Endothelial cell (in vitro differentiated cells): ENCODE measurements at places on chromosomes 3 and 15. TPM values are rescaled to one million over a fixed set of nuclear protein-coding genes. Genes with fewer than 3 reads are reported as not detected.
A peak's percentile ranks its signal among the peaks of the same experiment; 100 is the strongest.

DNA sequence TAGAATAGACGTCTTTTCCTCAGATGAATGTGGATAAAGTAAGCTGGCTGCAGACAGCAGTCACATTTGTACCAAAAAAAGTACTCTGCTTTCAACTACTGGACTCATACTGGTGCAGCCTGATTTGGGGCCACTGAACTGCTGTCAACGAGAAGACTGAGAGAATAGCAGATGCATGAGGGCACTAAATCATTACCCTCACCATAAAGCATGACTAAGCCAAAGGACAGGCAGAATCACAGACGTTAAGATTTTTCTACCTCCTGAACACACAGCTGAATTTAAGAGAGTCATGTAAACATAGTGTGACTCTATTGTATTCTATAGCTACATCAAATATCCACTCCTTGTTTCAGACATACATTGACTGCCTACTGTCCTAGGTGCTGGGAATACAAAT is 67.8 kb upstream of the CDAN1 start:
- H3K4me1 ChIP-seq: no peaks in the 10 kb centered on the region
- DNase-seq: no peak
- no peak overlapping the region for H3K4me3 ChIP-seq

DNA sequence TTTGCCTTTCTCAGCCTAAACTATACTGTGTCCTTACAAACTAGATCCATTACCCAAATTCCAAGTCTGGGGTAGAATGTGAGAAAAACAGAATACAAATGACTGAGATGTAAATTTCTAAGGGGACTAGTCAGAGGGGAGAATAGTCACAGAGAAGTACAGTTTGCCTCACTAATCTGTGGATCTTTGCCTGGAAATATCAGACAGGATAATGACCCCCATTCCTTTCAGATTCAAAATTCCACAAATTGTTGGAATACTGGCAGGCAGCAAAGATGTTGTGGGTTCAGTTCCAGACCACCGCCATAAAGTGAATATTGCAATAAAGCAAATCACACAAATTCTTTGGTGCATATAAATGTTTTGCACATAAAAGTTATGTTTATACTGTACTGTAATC is 762.8 kb upstream of the NR2F2 start:
- no peak overlapping the region for H3K4me3 ChIP-seq
- no peaks in the 10 kb centered on the region for H3K36me3 ChIP-seq
- H3K4me1 ChIP-seq: no peaks in the 10 kb centered on the region
- no peaks in the 10 kb centered on the region for H3K27me3 ChIP-seq

- H3K36me3 ChIP-seq: no peaks in the 10 kb centered on the region
- H3K4me3 ChIP-seq: no peak overlapping the region
- peaks cover 18% of the 10 kb centered on the region for H3K4me1 ChIP-seq
These were observed 448.8 kb downstream of the GRM7 start for GRCh38 chr3:7309641-7310102.

DNA sequence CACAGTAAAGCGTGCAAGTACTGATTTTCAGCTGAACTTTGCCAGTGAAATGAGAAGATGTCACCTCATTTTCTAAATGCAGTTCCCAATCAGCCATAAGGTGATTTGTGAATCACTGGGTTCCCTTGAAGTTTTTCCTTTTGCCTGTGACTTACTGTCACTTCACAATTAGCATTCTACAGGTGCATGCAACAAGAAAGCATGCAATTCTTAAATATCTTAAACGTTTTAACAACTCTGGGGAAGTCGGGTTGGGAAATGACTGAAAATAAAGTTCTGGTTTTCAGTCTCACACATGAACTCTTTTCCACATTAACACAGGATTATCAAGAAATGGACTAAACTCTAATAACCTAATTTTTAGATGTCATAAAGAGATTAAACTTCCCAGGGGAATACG is 5.2 kb downstream of the GSK3B start:
- H3K36me3 ChIP-seq: no peaks in the 10 kb centered on the region
- H3K4me3 ChIP-seq: peak overlapping the region; percentile 20
- no peak overlapping the region for H3K27ac ChIP-seq
- no peak for DNase-seq
- H3K27me3 ChIP-seq: no peaks in the 10 kb centered on the region

DNA sequence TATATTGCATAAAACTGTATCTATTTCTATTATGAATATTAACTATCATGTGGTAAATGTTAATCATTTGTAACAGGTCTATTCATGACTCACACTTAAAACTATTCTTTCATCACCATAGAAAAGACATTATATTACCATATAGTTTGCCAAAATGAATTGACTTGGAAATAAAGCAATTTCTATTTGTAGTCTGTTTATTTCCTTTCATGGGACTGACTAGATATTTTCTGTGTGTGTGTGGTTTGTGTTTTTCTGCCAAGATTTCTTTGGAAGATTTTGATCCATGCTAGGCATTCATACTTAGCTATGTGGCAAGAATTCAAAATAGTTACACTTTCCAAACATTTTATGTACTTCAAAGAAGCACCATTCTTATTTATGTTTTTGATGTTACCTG is 522.5 kb upstream of the AGTR1 start:
- no peaks in the 10 kb centered on the region for H3K27me3 ChIP-seq
- H3K27ac ChIP-seq: no peak overlapping the region
- peaks cover 9% of the 10 kb centered on the region for H3K4me1 ChIP-seq
- DNase-seq: no peak

- H3K27me3 ChIP-seq: no peaks in the 10 kb centered on the region
- DNase-seq: no peak
- H3K4me3 ChIP-seq: no peak overlapping the region
- no peaks in the 10 kb centered on the region for H3K36me3 ChIP-seq
- H3K27ac ChIP-seq: no peak overlapping the region
These were observed 78.5 kb downstream of the KBTBD8 start for GRCh38 chr3:67076607-67077006.

DNA sequence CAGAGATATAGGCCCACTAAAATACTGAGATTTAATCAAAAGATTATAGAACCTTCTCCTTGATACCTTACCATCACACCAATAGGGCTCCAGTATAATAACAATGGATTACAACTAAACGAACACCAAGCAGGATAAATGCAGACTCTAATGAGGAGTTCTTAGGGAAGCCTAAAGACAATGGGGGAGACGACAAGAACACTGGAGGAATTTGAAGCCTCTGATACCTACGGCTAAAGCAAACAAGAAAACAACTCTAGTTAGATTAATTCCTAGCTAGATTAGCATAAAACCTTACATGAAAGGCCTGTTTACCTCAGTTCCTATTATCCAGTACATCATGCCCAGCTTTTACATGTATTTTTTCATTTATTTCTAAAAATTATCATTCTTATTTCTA is 35.1 kb downstream of the NGLY1 start:
- no peak overlapping the region for H3K4me3 ChIP-seq
- peaks cover 18% of the 10 kb centered on the region for H3K36me3 ChIP-seq
- H3K27me3 ChIP-seq: peaks cover 2% of the 10 kb centered on the region
- no peak overlapping the region for H3K27ac ChIP-seq

- H3K27ac ChIP-seq: peak overlapping the region; percentile 72
- H3K4me1 ChIP-seq: peaks cover 38% of the 10 kb centered on the region
- peak overlapping the region; percentile 13 for H3K4me3 ChIP-seq
- peaks cover 18% of the 10 kb centered on the region for H3K27me3 ChIP-seq
- DNase-seq: no peak
These were observed 2.2 kb downstream of the TEX264 start for GRCh38 chr3:51673181-51673801.

GRCh38 chr3:64739971-64740631 is 52.3 kb upstream of the ADAMTS9 start:
- H3K27ac ChIP-seq: no peak overlapping the region
- H3K4me1 ChIP-seq: no peaks in the 10 kb centered on the region
- H3K4me3 ChIP-seq: no peak overlapping the region
- peaks cover 2% of the 10 kb centered on the region for H3K27me3 ChIP-seq
- H3K36me3 ChIP-seq: peaks cover 4% of the 10 kb centered on the region

DNA sequence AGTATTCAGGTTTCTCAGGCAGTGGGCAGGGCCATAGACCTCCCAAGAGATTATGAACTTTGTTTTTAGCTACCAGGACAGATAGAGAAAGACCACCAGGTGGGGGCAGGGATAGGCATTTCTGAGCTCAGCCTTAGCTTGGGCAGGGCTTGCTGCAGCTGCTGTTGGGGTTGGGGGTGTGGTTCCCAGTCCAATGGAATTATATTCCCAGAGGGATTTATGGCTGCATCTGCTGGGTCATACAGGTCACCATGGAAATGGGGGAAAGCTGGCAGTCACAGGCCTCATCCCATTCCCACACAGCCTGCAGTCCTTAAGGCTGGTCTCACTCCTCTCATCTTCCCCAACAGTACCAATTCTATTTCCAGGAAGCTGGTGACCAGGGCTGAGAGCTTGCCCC is 144.6 kb upstream of the ZPLD1 start:
- DNase-seq: no peak
- no peaks in the 10 kb centered on the region for H3K27me3 ChIP-seq
- no peaks in the 10 kb centered on the region for H3K4me1 ChIP-seq

- no peak overlapping the region for H3K27ac ChIP-seq
- peaks cover 2% of the 10 kb centered on the region for H3K4me1 ChIP-seq
These were observed 116.2 kb upstream of the PLAAT1 start for GRCh38 chr3:193124861-193125260.

DNA sequence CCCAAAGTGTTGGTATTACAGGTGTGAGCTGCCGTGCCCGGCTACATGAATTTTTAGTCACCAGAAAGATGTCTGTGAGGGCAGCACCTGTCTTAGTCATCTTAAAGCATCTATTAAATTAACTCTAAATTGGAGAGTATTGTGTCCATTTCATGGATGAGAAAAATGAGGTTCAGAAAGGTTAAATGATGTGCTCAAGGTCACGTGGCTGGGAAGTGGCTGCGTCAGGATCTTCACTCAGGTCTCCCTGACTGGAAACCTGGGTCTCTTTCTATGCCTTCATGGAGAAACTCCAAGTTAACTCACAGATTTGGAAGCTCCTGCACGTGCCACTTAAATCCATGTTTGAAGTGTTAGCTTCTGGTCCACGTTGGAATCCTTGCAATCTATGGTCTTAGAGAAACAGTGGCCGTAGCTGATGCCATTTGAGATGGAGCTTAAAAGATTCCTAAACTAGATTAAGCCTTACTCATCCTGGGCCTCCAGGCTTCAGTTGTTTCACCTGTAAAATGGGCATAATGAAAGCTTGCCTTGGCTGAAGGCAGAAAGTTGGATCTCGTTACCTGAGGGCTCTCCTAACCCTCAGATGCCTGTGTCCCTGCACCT is 5.2 kb upstream of the TMEM40 start:
- H3K36me3 ChIP-seq: no peaks in the 10 kb centered on the region
- no peak overlapping the region for H3K27ac ChIP-seq
- peaks cover 10% of the 10 kb centered on the region for H3K4me1 ChIP-seq
- no peak for DNase-seq

- peaks cover 9% of the 10 kb centered on the region for H3K27me3 ChIP-seq
- DNase-seq: peak; percentile 52
- peaks cover 4% of the 10 kb centered on the region for H3K4me1 ChIP-seq
These were observed at the start of gene B3GALNT1 for GRCh38 chr3:161104561-161105551. TSS of gene B3GALNT1 (minus strand) at chr3:161105349. CDS start at chr3:161086754, 18,595 bp downstream.

GRCh38 chr3:13452490-13453335 is 27.4 kb upstream of the HDAC11 start:
- DNase-seq: peak; percentile 45
- no peaks in the 10 kb centered on the region for H3K36me3 ChIP-seq
- H3K4me3 ChIP-seq: no peak overlapping the region
- peaks cover 2% of the 10 kb centered on the region for H3K27me3 ChIP-seq
- peak overlapping the region; percentile 97 for H3K27ac ChIP-seq
- H3K4me1 ChIP-seq: peaks cover 9% of the 10 kb centered on the region

GRCh38 chr3:77407441-77407840 is 367.5 kb downstream of the ROBO2 start:
- no peaks in the 10 kb centered on the region for H3K36me3 ChIP-seq
- H3K4me1 ChIP-seq: no peaks in the 10 kb centered on the region

- H3K27ac ChIP-seq: peak overlapping the region; percentile 93
- peaks cover 36% of the 10 kb centered on the region for H3K4me1 ChIP-seq
- peaks cover 3% of the 10 kb centered on the region for H3K27me3 ChIP-seq
- H3K36me3 ChIP-seq: no peaks in the 10 kb centered on the region
- DNase-seq: no peak
These were observed 1.2 kb downstream of the KPNA1 start for GRCh38 chr3:122513386-122514122.

DNA sequence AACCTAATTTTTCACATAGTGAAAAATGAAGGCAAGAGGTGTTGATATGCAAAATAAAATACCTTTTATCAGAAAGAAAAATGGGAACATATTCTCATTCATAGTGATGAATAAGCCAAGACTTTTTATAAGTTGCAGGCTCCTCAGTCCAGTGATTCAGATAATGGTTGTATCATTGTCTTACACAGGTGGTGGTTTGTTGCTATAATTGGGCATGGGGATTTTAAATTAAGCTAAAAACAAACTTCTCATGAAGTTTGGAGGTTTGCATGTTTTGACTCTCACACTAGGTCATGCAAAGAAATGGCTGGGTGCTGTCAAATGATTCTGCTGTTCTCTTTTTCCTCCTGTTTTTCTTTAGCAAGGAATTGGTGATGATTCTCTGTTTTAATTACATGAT is 60.8 kb upstream of the SKIL start:
- no peaks in the 10 kb centered on the region for H3K27me3 ChIP-seq
- H3K4me1 ChIP-seq: no peaks in the 10 kb centered on the region
- peaks cover 3% of the 10 kb centered on the region for H3K36me3 ChIP-seq
- no peak for DNase-seq
- H3K4me3 ChIP-seq: no peak overlapping the region

DNA sequence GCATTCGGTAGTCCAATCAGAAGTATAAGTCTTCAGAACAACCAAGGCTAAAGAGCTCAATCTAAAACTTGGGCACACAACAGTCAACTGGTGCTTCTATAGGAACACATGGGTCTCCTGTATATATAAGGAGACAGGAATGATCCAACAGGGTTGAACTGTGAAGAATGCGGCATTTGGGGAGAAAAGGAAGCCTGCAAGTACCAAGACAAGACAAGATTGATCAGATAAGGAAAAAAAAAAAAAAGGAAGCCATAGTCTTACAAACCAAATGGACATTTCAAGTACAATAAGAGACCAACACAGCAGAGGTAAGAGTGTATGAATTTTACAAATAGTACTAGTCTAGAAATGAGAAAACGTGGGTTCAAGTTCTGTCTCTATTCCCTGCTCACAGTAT is 6.5 kb downstream of the CPEB1 start:
- DNase-seq: no peak
- H3K4me3 ChIP-seq: no peak overlapping the region
- no peaks in the 10 kb centered on the region for H3K36me3 ChIP-seq
- H3K4me1 ChIP-seq: peaks cover 22% of the 10 kb centered on the region

GRCh38 chr15:83422081-83422480 is 25.1 kb upstream of the SH3GL3 start:
- no peak overlapping the region for H3K27ac ChIP-seq
- no peaks in the 10 kb centered on the region for H3K36me3 ChIP-seq
- H3K4me1 ChIP-seq: peaks cover 3% of the 10 kb centered on the region
- no peaks in the 10 kb centered on the region for H3K27me3 ChIP-seq
- H3K4me3 ChIP-seq: no peak overlapping the region

- peaks cover 11% of the 10 kb centered on the region for H3K27me3 ChIP-seq
- no peaks in the 10 kb centered on the region for H3K36me3 ChIP-seq
- H3K27ac ChIP-seq: no peak overlapping the region
- no peak for DNase-seq
- H3K4me1 ChIP-seq: peaks cover 30% of the 10 kb centered on the region
- H3K4me3 ChIP-seq: no peak overlapping the region
These were observed 83.1 kb downstream of the CPN2 start for GRCh38 chr3:194267744-194268653.

Gene KLHL6
- total RNA-seq: 46.1 TPM

Gene RTP1
- not detected for total RNA-seq

Gene CHRFAM7A
- total RNA-seq: 1.9 TPM

Gene SERPINI2
- total RNA-seq: not detected

Gene GOLGA6B
- not detected for total RNA-seq

Gene PDE12
- total RNA-seq: 11.0 TPM

Gene CCDC12
- total RNA-seq: 36.3 TPM

Gene SEC22C
- total RNA-seq: 49.6 TPM

Gene ITIH1
- not detected for total RNA-seq

Gene CHCHD4
- 11.1 TPM for total RNA-seq
